Nucleus accumbens (tissue), 56 donors: ENCODE measurements at places on chromosomes 2 and 18.

DNA sequence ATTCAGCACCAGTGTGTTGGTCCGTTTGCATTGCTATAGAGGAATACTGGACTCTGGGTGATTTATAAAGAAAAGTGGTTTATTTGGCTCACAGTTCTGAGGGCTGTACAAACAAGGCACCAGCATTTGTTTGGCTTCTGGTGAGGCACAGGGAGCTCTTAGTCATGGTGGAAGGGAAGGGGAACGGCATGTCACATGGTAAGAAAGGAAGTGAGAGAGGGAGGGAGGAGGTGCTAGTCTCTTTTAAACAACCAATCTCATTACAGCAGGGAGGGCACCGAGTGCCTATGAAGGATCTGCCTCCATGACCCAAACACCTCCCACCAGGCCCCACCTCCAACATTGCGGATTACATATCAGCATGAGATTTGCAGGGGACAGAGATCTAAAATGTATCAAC, 143.9 kb upstream of the DLX2 start:
- DNase-seq = no peak

- no peak for DNase-seq
Observed at GRCh38 chr2:78861546-78861945, 164.0 kb upstream of the REG3G start.

DNA sequence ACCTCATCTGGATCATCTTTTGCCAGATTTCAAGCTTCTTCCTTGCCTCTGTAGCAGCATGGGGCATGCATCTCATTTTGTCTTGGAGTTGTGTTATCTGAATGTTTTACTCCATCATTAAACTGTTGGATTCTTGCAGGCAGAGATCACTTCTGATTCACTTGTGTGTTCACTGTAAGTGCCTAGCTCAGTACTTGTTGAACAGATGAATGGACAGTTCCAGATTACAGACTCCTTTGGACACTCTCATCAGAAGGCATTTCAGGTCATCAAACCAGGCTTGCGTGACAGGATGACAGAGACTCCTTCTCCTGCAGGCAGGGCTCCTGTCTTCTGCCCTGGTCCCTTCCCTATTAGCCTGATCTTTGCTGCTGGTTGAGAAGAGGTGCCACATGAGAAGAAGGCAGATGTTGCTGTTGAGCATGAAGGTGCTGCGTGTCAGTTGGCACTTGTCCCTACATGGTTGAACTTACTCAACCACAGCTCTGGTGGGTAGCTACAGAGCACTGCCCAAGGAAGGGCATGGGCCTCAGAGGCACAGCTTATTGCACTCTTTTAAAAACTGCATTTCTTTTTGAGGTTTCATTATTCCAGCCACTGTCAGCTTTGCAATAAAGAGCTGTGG, 58.9 kb downstream of the INPP4A start:
- DNase-seq = no peak

- DNase-seq = no peak
Observed at GRCh38 chr2:114354199-114354598, 88.2 kb upstream of the DPP10 start.

DNA sequence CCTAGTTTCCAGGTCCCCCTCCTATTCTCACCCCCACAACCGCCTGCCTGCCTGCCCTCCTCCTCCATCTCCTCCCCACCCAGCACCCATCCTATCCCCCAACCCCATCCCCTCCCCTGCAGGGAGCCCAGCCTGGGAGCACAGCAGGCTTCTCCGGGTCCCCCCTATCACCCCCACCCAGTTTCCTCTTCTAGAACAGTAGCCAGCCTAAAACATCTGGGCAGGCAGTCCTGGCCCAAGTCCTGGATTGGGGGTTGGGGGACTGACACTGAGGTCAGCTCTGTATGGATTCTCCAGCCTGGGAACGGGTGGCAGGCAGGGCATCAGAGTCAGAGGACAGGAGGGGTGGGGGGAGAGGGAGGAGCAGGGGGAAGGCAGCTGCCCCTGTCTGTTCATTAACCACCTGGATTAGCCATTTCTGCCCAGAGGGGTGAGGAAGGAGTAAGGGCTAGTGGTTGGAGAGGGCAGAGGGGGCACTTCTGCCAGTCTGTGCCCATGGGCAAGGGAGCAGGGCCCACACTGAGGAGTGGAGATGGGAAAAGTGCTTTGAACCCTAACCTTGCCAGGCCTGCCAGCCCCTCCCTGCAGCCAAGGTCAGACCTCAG, 60.0 kb downstream of the TNS1 start:
- DNase-seq = peak; percentile 81
